ENCODE measurements at places on chromosomes 2 and 18. TPM values are rescaled to one million over a fixed set of nuclear protein-coding genes. Genes with fewer than 3 reads are reported as not detected.

RETSAT gene
- total RNA-seq = 25.9 TPM

- DNase-seq = no peak
Measured at GRCh38 chr2:38601463-38602135, 1.1 kb downstream of the HNRNPLL start.

DNA sequence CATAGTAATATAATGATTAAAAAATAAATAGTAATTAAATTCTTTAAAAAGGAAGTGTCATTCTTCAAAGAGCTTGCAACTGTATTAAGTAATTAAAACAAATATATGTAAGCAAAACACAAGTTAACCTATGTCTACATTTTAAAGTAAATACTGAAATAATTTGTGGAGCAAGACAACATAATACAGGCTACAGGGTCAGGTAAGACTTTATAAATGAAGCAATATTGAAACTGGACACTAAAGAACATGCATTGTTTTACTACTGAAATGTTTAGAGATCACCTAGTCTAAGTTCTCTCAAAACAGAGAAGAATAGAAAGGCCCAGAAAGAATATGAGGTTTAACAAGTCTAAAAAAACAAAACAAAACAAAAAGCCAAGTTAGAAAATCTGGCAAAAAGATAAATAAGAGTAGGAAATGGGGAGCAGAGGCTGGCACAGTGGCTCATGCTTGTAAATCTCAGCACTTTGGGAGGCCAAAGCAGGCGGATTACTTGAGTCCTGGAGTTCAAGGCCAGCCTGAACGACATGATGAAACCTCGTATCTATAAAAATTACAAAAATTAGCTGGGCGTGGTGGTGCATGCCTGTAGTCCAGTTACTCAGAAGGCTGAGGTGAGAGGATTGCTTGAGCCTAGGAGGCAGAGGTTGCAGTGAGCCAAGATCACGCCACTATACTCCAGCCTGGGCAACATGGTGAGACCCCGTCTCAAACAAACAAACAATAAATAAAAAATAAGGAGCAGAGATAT, 34.4 kb downstream of the VPS54 start:
- DNase-seq = no peak

DNA sequence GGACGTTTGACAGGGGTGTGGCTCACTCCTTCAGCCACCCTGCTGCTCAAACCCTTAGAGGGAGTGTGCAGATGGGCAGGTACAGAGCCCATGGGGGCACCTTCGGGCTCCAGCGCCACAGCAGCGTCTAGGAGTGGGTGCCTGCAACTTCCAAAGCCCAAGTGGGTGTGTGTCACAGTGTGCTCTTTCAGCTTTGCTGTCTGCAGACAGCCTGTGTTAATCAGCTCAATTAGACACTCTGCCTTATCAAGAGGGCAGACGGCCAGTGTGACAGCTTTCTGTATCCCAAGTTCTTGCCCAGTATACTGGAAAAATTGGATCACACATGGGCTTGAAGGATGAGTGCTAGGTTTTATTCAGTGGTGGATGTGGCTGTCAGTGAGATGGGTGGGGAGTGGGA, 96.7 kb downstream of the AP1S3 start:
- DNase-seq = no peak

- DNase-seq = no peak
Measured at GRCh38 chr2:64763126-64763525, 109.4 kb upstream of the SERTAD2 start.

PECR gene
- total RNA-seq = 17.6 TPM

SERPINE2 gene
- 28.8 TPM for total RNA-seq

PARD3B gene
- total RNA-seq = 0.26 TPM

DNA sequence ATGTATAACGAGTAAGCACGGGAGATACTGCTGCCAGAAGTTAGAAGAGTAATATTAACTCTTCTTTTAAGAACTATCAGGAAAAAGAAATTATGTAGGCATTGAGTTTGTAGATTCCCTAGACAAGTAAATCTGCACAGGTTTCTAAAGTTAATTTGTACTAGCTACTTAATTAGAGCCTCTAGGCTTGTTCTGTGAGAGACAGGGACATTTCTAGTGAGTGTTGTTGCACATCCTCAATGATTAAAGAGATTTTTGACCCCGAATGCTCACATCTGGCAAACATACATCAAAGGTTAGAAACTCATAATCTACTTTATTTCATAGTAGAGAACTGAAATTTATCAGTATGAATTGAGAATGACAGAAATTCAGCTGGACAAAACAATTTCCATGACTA, 669.0 kb upstream of the CDH7 start:
- DNase-seq = no peak

- no peak for DNase-seq
Measured at GRCh38 chr2:204452464-204453023, 92.7 kb upstream of the PARD3B start.

DYSF gene
- not detected for total RNA-seq

- no peak for DNase-seq
Measured at GRCh38 chr18:10536280-10536679, 10.5 kb downstream of the NAPG start.

DNA sequence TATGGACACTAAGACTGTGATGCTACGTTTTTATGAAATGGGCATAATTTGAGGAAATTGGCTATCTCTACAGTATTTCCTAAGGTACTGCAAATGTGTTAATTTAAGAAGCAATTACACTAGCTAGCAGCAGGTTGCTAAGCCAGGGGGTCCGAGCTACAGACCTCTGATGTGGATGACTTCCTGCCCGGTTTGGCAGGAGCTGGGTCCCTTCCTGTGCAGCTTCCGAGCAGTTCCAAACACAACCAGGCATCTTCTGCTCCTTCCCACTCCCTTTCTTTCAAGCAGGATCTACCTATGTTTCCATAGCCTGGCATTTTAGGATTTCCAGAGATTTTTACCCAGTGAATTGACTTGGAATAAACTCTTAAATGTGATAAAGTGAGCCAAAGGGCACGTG, 55.7 kb downstream of the SCN2A start:
- DNase-seq = no peak

DNA sequence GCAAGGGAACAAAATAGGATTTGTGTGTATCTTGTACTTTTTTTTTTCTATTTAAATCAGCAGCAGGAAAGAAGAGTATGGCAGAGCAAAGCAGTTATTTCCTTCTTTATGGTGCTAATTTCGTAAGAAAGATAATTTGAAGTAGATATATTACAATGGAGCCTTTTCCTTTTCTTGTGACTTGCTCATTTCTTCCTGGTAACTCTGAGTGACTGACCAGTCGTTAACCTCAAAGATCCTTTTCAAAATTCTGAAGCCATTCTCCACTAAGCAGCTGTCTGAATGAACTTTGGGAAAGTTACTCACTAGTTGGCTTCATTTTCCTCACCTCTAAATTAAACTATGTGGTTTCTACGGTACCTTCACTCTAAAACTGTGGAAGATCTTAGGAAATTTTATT, 24.6 kb downstream of the AFTPH start:
- DNase-seq = no peak

DNA sequence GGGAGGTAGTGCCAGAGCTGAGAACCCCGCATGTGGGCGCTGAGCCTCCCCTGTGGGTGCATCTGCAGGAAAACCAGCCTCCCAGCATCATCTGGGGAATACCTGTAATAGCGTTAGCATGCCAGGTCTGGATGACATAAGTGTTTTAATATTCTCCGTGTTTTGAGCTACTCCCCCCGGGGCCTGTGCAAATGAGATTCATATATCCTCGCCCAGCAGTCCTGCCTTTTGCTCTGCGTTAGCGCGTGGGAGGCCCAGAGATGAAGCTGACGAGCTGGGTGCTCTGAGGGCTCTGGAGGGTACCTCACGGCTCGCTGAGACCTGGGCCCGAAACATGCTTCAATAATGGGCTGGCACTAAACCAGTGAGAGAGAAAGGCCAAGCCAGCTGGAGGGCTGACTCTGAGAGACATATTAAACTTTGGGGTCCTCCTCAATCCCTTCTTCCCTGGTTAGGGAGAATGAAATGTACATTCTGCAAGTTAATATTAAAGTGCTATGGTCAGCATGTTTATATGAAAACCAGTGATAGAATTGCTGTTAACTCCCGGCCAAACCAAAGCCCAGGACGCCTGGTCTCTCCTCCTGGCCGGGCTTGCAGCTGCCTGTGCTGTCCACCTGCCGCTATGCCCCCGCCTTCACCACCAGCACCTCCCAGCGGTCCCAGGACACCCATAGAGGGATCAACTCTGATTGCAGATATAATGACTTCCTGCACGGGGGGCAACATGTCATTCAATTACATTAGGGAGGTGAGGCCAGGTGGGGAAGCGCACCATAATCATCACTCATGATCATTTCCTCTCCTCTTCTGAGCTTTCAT, 77.0 kb downstream of the EDAR start:
- no peak for DNase-seq

KCNJ13 gene
- total RNA-seq = not detected

DNA sequence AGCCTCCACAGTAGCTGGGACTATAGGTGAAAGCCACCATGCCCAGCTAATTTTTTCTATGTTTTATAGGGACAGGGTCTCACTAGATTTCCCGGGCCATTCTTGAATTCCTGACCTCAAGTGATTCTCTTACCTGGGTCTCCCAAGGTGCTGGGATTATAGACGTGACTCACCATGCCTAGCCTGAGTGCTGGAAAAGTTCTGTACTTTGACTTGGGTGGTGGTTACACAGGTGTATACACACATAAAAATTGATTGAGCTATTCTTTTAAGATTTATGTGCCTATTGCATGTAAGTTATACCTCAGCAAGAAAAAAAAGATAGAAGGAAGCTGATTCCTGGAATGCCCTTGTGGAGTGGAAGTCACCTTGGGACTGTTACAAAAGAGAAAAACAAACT, 34.8 kb upstream of the KCNF1 start:
- no peak for DNase-seq

GRCh38 chr2:24792542-24792873, 683 bp downstream of the PTRHD1 start:
- DNase-seq = no peak

- DNase-seq = no peak
Measured at GRCh38 chr18:62342884-62343283, 17.8 kb downstream of the TNFRSF11A start.

TEX44 gene
- not detected for total RNA-seq

DNA sequence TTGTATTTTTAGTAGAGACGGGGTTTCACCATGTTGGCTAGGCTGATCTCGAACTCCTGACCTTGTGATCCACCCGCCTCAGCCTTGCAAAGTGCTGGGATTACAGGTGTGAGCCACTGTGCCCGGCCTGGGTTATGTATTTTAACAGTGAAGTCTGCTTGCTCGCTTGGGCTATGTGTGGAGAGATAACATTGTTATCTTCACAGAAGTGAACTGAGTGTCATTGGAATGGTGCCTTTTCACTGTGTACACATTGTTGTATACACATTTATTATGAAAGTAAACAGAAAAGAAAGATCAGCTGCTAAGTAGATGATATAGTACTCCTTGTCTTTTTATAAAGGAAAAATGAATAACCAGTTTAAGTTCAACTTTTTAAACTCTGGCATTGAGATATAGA, 30.4 kb downstream of the RNF138 start:
- DNase-seq = no peak

DNA sequence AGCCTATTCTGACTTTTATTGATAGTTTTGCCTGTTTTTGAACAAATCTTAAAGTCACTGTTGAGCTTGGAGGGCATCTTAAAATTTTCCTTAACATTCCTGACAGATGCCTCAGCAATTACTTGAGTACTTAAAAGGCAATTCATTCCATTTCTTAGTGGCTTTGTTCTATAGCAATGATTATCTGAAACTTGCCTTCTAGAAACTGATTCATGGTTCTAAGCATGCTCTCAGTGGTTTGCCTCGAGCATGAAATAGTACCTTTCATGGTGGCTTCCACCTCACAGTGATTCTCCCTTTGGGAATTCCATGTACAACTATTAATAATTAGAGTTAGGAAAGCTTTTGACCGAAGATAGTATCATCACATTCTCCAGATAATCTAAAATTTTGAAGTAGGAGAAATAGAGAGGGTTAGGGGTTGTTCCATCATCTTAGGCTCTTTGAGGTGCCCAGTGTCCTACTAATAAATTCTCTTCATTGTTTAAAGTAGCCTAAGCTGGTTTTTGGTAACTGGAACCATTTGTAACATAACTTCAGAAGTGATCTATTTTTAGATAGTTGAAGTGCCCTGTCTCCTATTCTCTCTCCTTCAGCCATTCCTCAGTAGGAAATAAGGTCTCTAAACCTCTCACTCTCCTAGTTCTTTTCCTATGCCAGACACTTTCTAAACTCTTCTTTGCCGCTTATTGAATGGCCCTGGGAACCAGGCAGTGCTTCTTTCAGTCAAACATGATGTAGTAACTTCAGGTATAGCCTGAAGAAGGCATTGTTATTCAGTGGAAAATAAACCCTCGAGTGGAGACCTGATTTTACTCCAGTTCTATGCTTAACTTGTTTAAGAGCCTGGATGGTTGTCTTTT, 156.1 kb downstream of the HAUS1 start:
- DNase-seq = no peak

MYOM1 gene
- total RNA-seq = 0.22 TPM

GRCh38 chr2:131400849-131401248, 36.9 kb upstream of the RAB6D start:
- DNase-seq = no peak

DNA sequence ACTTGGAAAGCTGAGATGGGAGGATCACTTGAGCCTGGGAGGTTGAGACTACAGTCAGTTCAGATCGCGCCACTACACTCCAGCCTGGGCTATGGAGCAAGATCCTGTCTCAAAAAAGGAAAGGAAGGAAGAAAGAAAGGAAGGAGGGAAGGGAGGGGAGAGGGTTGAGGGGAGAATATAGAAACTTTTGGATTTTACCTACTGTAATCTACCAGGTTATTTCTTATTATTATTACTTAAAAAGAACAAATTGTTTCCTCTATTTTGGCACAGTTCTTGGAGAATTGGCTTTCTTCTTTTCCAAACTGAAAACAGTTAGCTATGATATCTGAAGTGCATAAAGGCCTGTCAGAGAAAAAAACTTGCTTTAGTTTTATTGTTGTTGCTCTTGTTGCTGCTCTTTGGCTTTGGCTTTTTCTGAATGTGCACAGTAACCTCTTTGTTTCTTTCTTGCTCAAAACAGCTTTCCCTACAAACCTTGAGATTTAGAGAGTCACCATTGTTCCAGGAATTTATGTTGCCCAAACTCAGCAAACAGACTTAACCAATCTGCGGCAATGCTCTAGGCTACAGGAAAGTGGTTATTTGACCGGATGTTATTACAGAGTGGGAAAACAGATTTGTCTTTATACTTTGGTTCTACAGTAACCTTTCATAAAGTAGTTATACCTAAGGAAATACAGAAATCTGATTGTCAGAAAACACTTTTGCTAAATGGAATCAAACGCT, 214.9 kb downstream of the XIRP2 start:
- no peak for DNase-seq

VIT gene
- not detected for total RNA-seq

DNER gene
- not detected for total RNA-seq

- no peak for DNase-seq
Measured at GRCh38 chr2:156901373-156902031, 356.0 kb upstream of the GALNT5 start.

DNA sequence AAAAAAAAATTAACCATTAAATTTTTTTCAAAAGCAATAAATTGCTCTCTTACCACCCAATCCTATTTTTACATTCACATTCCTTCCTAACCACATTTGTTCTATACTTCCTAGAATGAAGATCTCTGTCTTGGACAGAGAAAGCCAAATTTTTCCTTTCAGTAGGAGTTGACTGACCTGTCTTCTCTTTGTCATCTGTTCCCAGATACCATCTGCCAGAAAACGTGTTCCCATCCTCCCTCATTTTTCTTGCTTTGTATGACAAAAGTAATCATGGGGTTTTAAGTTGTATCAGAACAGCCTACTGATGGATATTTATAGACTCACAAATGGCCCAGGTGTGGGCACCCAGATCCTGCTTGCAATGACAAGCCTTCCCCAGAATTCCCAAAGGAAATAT, 182.1 kb downstream of the CYP26B1 start:
- no peak for DNase-seq

UGT1A3 gene
- total RNA-seq = not detected

All from activated T-helper 1 cell treated with anti-CD3 and anti-CD28 coated beads, Interleukin-12 subunit alpha, Interleukin-12 subunit beta, Interleukin-2, Interleukin-4 antibody, amounts not matched to agents 30 ng/mL and 10 ng/mL and 1 ng/mL, durations not matched to agents 14 hours and 24 hours and 36 hours (primary cell).